ENCODE measurements at places on chromosomes 11 and 22.

DNA sequence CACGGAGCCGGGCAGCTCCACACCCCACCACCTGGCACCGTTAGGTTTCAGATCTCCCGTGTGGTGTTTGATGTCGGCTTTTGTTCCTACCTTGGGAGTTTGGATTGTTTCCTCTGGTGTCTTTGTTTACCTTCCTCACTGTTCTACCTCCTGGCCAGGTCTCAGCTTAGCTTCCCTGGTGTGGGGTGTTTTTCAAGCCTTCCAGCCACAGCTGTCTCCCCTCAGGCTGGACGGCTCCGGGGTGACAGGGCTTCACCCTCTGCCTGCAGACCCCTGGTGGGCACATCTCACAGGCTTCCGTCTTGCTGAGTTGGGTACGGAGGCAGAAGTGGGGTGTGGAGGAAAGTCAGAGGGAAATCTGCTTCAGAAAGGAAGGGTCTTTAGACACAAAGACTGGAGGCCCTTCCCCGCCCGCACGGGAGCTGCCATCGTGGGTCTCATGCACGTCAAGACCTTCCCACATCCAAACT lies 59.6 kb upstream of the EMID1 start:
- no peak for ATAC-seq

GRCh38 chr22:38176170-38176741 lies 5.4 kb downstream of the PLA2G6 start:
- ATAC-seq = peak; percentile 2

- no peak for ATAC-seq
Observed at GRCh38 chr22:49466878-49467595, 360.6 kb downstream of the BRD1 start.

DNA sequence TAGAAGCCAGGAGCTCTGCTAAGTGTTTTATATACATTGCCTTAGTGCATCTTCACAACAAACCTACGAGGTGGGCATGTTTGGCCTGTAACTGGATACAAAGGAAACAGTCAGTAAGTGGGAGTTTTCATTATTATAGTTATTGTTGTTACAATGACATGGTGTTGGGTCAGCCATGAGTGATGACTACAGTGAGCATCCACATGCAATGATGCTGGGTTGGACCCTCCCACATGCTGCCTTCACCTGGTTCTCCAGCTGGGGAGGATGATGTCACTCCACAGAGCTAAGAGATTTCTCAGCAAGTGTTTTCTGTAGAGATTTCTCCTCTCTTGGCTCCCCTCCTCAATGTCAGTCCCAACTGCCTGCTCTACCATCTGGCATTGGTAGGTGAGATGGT lies 59.3 kb downstream of the EHF start:
- no peak for ATAC-seq

DNA sequence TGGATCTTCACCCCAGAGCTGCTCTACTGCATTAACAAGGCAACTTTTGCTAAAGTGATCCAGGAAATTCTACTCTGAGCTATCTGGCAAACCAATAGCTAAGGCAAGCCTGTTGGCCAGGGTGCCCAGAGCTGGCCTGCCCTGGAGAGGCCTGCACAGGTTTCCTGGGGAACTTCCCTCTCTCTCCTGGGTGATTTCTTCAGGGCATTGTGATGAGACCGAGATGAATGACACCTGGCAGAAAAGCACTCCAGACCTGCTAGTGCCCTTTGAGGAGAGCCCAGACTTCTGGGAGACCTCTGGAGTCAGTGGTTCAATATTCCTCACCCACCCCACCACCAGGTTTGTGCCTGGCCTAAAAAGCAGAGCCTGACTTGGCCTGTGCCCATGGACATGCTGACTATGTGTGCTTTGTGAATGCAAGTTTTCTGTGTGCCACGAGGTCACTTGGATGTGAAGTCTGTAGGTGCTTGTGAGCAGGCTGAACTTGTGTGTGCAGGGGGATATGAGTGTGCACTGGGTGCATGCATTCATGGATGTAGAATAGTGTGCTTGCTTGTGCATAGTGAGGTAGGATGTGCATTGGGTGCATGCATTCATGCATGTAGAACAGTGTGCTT lies 4.4 kb upstream of the APLNR start:
- ATAC-seq = no peak

DNA sequence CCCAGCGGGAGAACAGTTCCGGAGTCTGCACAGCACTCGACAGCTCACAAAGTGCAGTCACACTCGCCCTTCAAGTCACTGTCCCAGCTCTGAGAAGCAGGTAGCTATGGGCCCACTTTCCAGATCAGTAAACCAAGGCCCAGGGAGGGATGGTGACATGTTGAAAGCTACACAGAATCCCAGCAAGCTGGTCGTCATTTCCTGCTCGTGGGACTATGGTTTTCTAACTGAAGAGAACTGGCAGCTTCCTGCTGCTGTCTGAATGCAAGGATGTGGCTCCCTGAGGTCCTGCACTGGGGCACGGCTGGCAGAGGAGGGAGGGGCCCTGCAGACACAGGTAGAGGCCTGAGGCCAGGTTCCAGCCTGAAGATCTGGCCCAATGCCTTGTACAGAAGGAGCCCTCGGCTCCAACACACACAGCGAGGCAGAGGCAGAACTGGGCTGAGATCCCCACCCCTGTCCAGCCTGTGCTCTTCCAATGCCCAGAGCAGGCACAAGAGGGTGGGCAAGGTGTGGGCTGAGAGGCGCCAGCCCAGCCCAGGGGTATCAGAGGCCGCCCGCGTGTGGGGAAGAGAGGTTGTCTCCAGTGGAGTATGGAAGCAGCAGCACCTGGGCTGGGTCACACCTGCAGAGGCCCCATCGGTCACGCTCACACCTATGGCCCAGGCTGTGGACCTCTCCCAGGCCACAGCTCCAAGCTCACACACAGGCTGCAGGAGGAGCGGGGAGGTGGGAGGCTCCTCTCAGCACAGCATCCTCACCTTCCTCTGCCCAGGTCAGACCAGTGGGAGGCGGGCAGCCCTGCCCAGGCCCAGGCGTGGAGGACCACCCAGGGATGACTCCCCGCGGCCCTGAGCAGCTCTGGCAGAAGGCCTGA lies 119.2 kb downstream of the PHF21B start:
- ATAC-seq = no peak

- ATAC-seq = no peak
Observed at GRCh38 chr11:120676991-120677390, 165.4 kb downstream of the GRIK4 start.

DNA sequence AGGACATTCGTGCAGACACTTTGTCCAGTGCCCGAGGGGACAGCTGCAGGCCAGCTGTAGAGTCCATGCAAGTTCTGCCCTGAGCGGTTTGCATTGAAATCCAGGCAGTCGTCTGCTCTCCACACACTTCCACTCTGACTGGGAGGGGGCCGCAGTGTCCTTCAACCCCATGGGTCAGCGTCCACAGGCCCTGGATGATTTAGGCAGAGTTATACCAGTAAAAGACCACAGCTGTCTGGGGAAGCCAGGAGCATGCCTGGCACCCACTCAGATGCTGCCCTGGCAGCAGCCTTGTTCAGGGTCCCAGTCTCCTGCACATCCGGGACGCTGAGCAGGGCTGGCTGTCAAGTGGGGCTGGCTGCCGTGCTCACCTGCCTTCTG lies 26.5 kb downstream of the KRTAP5-5 start:
- ATAC-seq = no peak

DNA sequence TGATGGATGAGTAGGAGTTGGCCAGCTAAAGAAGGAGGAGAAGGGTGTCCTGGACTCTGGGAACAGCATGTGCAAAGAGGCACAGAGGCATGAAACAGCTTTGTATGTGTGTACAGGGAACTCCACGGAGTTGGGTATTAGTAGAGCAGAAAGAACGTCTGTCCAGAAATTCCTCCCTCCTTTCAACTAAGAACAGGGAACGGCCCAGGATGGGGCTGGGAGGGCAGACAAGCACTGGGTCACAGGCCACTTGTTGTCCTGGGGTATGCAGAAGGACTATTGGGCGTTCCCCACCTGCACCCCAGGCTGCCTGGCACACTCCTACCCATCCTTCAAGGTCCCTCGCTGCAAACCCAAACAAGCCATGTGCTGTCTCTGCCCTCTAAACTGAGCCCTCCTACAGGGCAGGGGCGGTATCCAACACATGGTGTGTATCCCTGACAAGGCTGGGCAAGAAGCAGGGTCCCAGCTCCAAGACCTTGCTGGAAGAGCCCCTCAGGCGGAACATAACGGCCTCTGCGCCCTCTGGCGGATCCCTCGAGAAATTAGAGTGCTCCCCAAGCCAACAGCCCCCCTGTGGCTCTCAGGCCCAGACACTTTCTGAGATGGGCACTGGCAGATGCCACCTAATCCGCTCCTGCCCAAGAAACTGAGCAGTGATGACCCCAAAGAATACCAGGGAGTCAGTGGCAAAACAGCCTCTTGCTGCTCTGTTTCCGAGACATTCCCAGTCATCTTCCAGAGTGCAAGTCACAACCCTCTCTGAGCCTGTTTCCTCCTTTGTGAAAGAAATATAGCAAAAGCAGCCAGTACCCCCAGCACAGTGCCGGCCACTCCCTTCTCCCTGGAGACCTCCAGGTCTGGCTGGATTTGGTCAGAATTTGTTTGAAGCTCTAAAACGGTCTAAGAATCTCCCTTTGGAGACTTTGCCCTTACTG lies 1.6 kb upstream of the ELFN2 start:
- ATAC-seq = no peak

- no peak for ATAC-seq
Observed at GRCh38 chr11:42837994-42838393, 473.8 kb upstream of the API5 start.

All from activated CD4-positive, CD25-positive, alpha-beta regulatory T cell treated with anti-CD3 and anti-CD28 coated beads, Interleukin-2, amount 50 U/mL, for 24 hours (primary cell).